ENCODE measurements at places on chromosomes 3 and 15.

DNA sequence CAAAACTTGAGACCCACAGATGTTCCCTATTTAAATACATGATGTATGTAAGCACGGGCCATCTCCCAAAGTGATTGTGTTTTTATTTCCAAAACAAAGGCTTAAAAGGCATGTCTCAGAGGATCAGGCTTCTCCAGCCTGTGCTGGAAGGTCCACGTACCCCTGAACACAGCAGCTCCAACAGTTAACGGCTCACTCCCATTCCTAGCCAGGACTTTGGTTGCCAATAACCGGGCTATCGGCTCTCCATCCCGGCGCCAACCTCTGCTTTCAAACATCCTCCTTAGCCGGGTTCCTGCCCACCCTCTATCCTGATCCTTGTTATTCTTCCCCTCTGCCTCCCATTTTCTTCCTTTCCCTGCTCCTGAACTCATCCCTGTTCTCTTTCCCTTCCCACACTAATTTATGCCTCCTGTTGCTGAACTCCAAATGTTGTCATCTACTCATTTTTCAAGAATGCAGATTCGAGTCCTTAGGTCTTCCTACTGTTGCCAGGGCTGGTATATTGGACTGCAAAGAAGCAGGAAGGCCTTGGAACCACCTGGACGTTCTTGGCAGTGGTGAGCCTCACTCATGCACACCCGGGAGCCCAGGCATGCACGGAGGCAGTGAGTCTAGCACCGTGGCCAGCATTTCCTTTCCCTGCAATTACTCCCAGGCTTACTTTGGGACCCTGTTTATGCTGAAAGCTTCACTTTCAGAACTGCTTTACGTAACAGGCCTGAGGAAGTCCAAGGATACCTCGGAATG, 128.4 kb upstream of the RAD18 start:
- no peak for DNase-seq

GRCh38 chr3:63624941-63625560, 27.4 kb upstream of the SNTN start:
- no peak for DNase-seq

- DNase-seq: no peak
Measured at GRCh38 chr3:186493525-186494255, 50.5 kb downstream of the CRYGS start.

GRCh38 chr15:29859973-29860715, 37.9 kb upstream of the TJP1 start:
- DNase-seq: no peak

GRCh38 chr3:77319711-77320110, 279.8 kb downstream of the ROBO2 start:
- DNase-seq: no peak

- DNase-seq: no peak
Measured at GRCh38 chr3:156888176-156888575, 62.0 kb downstream of the LEKR1 start.

DNA sequence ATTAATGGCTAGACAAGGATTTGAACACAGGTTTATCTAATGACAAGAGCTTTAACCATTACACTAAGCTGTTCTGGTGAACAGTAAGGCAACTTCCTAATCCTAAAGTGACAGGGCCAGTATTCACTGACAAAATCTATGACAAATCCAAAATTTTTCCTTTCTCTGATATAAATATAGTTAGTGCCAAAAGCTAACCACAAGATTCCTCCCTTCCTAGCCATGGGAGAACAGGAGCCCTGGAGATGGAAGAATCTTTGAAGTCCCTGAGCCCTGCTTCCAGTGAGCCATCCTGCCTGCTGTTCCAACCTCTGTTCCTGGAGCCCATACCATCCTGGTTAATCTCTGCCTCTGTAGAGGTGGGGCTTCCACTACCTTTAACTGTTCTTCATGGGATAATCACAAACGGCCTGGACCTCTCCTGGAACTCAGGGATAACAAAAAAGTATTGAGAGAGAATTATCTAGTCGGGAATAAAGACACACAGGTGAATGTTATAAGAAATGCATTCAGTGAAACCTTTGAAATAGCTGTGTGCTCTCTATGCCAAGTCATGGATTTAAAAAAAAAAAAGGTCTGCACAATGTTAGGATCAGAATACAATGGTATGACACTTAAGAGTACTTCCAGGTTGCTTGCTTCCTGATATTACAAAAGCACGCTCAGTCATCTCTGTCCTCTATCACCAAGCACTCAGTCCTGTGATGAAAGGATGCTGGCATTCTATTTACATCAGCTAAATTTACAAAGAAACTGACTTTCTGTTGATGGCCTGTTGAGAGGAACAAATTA, 235.8 kb downstream of the SUCLG2 start:
- DNase-seq: no peak

GRCh38 chr3:53821631-53822121, 24.5 kb downstream of the CHDH start:
- no peak for DNase-seq

DNA sequence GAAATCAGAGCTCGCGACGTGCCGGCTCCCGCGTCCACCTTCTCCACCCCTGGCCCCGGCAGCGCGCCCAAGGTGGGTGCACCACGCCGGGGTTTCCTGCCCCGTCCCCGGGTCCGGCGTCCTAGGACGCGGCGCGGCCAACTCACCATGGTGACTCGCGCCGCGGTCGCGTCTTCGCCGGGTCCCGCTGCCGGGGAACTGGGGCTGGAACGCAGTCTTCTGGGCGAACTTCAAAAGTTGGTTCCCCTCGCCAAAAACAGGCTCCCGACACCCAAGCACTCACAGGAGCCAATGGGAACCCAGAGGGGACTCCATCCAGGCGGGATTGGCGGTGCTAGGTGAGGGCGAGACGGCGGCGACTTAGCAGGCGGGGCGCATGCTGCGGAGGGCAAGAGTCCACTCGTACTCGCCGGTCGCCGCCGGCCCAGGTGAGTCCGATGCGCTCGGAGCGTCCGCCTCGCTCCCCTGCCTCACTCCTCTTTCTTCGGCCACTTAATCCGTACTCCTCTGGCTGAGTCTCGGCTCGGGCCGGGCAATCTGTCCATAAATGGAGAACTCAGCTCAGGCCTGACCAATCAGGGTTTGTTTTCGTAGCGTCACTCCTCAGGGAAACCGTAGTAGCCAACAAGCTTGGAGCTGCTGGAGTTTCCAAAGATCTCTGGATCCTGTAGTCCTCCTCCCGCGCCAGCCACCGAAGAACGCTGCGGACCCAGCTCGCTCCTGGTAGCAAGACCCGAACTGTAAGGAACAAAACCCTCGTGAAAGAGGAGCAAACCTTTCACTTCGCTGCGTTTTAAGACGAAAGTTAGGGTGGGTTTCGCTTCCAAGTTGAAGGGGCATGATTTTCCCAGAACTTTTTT, at the start of gene MYO1E:
MYO1E (minus strand) TSS at position 520 of the 860 bp plus-strand sequence; CDS start at position 149, 371 bp downstream.
- DNase-seq: no peak

DNA sequence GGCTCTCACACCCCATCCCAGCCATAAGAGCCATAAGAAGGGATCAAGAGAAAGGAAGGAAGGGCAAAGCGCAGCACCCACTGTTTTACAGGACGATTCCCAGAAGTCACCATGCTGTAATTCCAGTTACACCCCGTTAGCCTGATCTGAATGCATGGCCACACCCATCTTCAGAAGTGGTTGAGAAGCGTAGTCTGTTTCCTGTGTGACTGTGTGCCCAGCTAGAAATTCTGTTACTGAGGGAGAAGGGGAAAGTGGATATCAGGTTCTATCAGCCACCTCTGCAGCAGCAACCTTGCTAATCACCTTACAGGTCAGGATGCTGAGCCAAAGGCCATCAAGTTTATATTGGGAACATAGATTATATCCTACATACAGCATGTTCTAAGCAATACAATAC, 260.0 kb downstream of the ABHD5 start:
- DNase-seq: no peak

DNA sequence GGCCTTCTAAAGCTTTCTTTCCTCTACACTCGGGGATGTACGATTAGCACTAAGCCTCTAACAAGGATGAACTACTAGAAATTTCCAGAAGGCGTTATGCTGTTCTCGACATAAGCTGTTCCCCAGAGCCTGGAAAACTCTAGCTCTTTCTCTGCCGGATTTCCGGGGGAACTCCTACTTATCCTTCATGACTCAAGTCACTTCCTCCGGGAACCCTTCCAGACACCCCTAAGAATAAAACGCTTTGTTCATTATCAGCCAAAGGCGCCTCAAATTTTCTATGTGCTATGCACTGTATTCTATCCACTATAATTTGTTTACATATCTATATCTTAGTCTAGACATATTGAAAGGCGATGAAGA, 455 bp upstream of the SNAP23 start:
- peak; percentile 11 for DNase-seq

GRCh38 chr3:120113128-120114116, 19.2 kb upstream of the GSK3B start:
- DNase-seq: no peak

GRCh38 chr3:169323578-169324451, 339.7 kb downstream of the MECOM start:
- no peak for DNase-seq

DNA sequence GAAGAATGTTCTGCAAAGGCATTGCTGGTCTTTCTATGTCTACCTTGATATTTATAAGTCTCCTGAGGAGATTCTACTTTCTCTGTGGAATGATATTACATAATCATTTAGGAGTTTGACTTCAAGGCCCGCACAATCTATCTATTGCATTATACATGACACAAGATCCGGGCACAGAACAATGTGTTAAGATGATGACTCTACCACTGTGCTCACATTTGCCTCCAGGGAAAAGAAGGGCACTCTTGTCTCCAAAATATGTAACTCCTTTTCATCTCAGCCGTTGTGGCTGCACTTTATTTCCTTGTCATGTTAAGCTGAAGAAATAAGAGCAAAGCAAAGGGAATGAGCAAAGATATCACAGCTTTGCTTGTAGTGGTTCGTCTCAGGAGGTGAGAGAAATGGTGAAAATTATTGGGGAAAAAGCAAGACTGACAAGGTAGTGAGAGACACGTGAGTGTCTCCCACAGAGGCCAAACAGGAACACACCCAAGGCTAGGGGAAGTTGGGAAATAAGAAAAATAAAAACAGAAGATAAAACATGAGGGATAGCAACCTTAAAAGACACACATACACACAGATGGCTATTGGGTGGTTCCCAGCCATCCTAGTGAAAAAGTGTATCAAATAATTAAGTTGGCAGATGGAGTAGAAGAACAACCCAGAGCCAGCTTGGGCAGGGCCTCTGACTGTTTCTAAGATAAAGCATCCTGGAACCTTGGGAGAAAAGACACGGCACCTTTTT, 184.3 kb downstream of the P3H2 start:
- DNase-seq: no peak

DNA sequence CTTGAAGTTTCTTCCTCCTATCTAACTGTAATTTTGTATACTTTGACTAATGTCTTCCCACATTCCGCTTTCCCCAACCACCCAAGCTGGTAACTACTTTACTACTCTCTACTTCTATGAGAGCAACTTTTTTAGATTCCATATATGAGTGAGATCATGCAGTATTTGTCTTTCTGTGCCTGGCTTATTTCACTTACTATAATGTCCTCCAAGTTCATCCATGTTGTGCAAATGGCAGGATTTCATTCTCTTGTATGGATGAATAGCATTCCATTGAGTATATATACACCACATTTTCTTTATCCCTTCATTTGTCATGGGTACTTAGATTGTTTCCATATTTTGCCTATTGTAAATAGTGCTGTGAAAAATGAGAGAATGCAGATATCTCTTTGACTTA, 78.5 kb upstream of the CCNL1 start:
- DNase-seq: no peak

DNA sequence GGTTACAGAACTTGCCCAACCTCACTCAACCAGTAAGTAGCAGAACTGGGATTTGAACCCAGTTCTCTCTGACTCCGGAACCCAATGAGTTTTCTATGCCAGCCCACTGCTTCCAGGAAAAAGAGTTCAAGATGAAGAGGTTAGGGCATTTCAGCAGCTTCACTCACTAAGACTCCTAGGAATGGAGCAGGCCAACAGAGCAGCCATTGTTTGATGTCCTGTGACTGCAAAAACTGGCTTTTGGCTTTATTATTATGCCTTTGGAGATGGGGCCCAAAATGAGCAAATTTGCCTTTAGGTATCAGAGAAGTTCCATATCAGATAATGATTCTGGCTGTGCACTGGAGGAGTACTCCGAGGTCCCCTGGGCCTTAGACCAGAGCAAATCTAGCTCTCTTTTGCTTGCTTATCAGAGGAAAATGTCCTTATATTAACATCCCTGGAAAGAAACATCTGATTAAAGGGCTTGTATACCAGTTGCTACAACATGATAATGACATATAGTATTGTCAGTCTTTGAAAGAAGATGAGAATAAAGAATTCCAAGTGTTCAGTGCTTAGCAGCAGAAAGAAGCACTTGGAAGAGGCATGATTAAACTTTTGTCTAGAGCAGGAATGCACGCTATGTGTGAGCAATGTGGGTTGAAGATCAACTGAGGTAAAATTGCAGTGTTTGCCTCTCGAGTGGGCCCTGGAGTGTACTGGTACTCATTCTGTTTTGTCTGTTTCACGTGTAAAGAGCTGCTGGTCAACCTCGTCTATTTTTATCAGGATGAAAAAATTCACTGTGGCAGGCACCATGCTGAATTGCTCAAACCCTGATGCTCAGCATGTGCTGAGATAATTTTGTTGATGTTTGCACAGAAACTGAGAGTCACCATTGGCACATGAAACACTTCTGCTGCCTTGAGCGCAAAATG, 21.8 kb upstream of the KLHL24 start:
- no peak for DNase-seq

DNA sequence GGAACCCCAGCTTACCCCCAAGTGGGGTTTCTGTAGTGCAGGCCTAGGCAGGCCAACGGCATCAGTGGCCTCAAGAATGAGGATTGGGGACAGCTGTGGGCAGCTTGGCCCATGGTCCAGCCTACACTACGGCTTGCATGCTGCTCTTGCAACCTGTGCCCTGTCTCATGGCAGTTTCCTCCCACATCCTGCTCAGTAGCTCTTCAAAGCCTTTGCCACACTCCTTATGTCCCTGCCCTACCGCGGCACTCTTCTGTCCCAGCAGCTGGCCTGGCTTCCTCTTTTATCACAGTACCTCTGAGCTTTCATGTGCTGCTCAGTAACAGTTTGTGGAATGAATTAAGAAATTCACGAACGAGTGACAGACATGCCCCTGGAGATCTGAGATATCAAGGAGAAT, 431.0 kb downstream of the EPHB1 start:
- DNase-seq: no peak

DNA sequence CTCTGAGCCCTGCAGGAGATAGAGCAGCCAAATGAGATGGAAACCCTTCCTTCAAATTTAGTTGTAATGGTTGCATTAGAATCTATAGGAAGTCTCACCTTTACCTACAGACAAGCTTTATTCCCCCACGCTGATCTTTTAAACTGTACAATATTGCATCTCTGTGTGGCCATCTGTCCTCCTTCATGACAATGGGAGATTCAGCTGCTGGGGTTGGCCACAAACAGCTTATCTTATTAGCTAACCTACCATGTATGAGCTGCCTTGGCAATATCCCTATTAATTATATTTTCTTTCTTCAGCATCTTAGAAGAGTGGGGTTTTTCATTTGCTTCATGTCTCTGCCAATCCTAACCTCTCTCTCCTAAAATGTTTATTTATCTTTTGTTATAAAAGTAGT, 238.7 kb upstream of the NR2E3 start:
- DNase-seq: no peak

DNA sequence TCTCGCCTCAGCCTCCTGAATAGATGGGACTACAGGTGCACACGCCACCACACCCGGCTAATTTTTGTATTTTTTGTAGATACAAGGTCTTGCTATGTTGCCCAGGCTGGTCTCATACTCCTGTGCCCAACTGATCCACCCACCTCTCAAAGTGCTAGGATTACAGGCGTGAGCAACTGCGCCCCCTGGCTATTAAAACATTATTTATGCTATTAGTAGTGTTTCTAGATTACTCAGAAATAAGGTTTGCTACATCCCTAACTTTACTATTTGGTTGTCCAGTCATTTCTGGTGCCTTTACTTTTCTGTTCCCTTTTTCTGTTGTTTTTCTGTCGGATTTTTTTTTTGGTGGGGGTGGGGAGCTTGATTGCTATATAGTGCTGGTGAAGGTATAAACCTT, 393.6 kb upstream of the TPM1 start:
- DNase-seq: no peak

Data from stimulated activated CD8-positive, alpha-beta memory T cell treated with anti-CD3 and anti-CD28 coated beads, Interleukin-4, amount 100 ng/mL, for 1 hour (primary cell).